MG63 (cell line): ENCODE measurements at places on chromosomes 5 and 9.

DNA sequence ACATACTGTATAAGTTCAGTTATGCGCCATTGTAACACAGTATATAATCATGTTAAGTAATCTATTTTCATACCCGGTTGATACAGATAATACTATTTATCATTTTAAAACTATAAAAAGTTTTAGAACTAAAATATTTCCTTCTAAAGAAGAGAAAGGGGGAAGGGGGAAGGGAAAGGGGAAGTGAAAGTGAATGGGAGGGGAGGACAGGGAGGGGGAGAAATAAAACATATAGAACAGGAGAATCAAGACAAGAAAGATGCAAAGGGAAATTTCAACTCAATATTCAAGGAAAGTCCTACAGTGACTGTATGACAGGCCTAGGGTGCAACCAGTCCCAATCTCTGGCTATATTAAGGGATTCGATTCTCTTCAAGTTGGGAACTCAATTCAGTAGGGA is 1278.8 kb downstream of the MAT2B start:
- no peak for DNase-seq

- DNase-seq = no peak
Measured at GRCh38 chr5:7546555-7546954, 150.6 kb downstream of the ADCY2 start.

GRCh38 chr5:158560170-158560569 is 539.5 kb downstream of the EBF1 start:
- DNase-seq = peak; percentile 22

DNA sequence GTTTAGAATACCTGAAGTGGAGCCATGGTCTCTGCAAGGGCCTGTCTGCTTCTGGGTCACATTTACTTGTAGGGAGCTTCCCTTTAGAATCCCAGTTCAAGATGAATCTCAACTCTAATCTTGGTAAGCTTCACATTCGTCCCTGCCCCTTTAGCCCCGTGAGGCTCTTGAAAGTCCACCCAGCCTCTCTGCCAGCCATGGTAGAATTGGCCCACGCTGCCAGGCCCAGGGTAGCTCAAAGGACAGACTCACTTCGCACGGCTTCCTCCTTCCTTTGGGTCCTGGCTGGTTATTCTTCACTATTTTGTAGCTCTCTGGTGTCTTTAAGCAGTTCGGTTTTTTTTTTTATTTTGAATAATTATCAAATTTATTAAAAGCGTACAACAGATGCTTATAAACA is 28.6 kb upstream of the NKX2-5 start:
- no peak for DNase-seq

DNA sequence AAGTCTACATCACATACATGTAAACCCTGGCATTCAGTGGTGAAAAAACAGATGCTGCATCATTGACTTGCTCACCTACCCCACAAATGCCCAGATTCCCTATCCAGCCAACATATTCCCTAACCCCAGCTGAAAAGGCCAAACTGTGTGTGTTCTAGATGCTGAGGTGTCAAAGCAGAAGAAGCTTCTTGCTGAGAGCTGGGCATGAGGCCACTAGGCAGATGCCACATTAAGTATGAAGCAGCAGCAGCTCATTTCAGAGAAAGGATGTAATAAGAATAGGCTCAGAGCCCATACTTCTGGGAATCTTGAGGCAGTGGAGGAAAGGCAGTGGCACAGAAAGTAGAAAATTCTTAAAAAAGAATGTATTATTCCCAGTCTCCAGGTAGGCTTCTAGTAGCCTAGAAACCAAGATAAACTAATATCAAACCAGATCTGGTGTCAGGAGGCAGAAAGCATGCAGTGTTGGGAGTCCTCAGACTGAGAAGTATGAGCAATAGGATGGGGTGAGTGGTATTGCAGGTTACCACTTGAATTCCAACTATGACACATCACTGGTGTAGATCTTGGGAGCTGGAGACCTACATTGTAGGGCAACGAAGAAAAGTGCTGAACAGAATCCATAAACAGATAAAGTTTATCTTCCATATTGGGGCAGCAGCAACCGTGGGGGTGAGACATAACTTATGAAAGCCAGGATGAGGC is 71.9 kb upstream of the GRHPR start:
- peak; percentile 33 for DNase-seq

DNA sequence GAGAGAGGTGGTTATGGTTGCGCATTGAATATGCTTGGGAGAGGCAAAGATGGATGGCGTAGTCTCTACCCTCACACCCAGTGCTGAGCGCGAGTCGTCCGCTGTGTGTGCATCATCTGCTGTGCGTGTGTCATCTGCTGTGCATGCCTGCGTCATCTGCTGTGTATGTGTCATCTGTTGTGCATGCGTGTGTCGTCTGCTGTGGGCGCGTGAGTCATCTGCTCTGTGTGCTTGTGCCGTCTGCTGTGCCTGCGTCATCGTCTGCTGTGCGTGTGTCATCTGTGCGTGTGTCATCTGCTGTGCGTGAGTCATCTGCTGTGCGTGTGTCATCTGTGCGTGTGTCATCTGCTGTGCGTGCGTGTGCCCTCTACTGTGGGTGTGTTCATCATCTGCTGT is 68.0 kb upstream of the IRX4 start:
- DNase-seq = peak; percentile 86

DNA sequence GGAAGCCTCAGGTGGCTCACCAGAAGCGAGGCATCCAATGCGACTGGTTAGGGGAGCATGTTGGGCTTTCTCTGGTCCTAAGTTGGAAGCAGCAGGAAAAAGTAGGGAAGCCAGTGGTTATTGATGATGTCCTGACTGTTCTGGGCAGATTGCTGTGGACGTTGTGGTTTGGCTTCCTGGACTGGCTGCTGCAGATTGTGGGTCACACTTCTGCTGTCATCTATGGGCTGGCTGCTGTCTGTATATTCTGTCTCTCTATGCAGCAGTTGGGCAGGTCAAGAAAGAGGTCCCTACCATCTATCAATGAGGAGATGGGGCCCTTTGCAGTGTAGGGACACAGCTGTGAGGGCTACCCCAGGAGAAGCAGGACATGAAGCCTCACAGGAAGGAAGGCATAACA is 13.5 kb upstream of the MARCHF6 start:
- DNase-seq = no peak
